ENCODE measurements at places on chromosomes 2 and 18. TPM values are rescaled to one million over a fixed set of nuclear protein-coding genes. Genes with fewer than 3 reads are reported as not detected.

Gene OXER1
- total RNA-seq, result 4.7 TPM

Gene DSC1
- total RNA-seq, result not detected

Gene LONRF2
- total RNA-seq, result 12.5 TPM

Gene MC2R
- not detected for total RNA-seq

Gene PLGLB2
- total RNA-seq, result not detected

Gene ORC2
- total RNA-seq, result 17.1 TPM

Gene LRRC30
- not detected for total RNA-seq

DNA sequence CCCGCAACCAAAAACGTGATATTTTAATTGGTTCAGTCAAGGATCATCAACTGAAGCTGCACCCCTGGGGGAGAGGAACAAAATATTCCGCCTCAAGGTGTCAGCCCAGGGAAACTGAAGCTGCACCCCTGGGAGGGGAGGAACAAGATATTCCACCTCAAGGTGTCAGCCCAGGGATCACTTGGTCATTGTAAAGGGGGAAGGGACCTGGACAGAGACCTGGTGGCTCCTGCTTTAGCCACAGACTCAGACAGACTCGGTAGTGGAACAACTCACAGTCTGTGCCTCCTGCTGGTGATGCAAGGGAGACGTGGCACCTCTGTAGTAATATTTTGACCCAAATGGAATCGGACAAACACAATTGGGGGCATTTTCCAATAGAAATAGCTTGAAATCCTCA lies 75.1 kb downstream of the GBX2 start:
- H3K4me3 ChIP-seq, result no peak overlapping the region
- no peak overlapping the region for H3K27ac ChIP-seq
- DNase-seq, result no peak
- H3K36me3 ChIP-seq, result no peaks in the 10 kb centered on the region
- H3K4me1 ChIP-seq, result no peaks in the 10 kb centered on the region

GRCh38 chr2:111657351-111657975 lies 226.5 kb downstream of the ANAPC1 start:
- peaks cover 11% of the 10 kb centered on the region for H3K4me1 ChIP-seq
- H3K36me3 ChIP-seq, result no peaks in the 10 kb centered on the region
- H3K27me3 ChIP-seq, result no peaks in the 10 kb centered on the region
- no peak overlapping the region for H3K27ac ChIP-seq
- DNase-seq, result no peak
- no peak overlapping the region for H3K4me3 ChIP-seq

DNA sequence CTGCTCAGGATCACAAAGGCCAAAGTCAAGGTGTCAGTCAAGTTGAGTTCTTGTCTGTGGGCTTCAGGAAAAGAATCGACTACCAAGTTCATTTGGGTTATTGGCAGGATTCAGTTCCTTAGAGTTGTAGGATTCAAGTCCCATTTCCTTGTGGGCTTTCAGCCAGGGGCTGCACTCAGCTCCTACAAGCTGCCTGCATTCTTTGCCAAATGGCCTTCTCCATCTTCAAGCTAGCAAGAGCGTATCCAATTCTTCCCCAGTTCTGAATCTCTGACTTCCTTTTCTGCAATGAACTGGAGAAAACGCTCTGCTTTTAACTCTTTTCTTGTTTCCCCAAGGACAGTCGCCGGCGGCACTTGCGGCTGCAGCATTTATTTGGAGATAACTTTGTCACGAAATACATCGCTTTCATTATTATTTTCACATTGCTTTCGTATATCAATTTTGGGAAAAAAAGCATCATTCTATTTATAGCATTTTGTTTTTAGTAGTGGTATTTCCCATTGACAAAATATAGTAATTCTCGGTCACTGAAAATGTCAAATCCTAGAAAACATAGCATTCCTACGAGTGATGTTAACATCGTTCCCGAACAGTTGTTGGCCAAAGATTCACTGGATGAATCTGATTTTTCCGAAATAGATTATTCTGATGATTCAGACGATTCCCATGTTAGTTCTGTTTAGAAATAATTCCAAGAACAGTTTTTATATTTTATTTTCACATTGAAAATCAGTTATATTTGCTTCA lies 59.6 kb upstream of the SERPINE2 start:
- H3K27ac ChIP-seq, result no peak overlapping the region
- no peak for DNase-seq
- no peaks in the 10 kb centered on the region for H3K4me1 ChIP-seq

- no peaks in the 10 kb centered on the region for H3K4me1 ChIP-seq
- H3K36me3 ChIP-seq, result no peaks in the 10 kb centered on the region
- H3K27ac ChIP-seq, result no peak overlapping the region
- DNase-seq, result no peak
- H3K27me3 ChIP-seq, result no peaks in the 10 kb centered on the region
Observed at GRCh38 chr2:239470151-239470900, 69.5 kb upstream of the HDAC4 start.

DNA sequence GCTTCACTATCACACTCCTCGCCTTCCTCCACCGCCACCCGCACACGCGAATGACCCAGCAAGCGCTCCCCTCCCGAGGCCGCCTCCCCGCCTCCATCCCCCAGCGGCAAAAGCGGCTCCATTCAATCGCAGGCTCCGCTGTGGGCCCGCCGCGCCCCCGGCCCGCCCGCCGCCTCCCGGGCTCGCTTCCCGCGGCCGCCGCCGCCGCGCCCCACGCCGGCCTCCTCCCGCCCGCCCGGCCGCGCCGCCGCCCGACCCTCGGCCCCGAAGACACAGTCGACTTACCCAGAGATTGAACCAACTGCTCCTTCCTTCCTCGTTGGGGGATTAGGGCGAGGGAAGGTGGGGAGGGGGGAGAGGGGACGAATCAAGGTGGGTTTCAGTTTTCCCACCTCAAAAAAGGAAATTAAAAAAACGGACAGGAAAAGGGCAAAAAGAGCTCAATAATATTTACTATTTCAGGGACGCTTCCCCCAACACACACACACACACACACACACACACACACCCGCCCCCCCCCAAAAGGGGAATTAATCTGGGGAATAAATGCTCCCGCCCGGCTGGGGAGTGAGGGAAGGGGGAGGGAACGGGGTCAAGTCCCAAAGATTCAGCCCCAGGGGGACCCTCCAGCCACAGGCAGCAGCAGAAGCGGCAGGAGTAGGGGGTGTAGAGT lies 743 bp downstream of the XPO1 start:
- peak overlapping the region; percentile 85 for H3K4me3 ChIP-seq
- H3K27me3 ChIP-seq, result no peaks in the 10 kb centered on the region
- peaks cover 31% of the 10 kb centered on the region for H3K4me1 ChIP-seq
- peak; percentile 51 for DNase-seq

GRCh38 chr18:73670524-73670923 lies 477.1 kb downstream of the FBXO15 start:
- no peaks in the 10 kb centered on the region for H3K36me3 ChIP-seq
- H3K27me3 ChIP-seq, result no peaks in the 10 kb centered on the region
- no peak for DNase-seq
- peaks cover 5% of the 10 kb centered on the region for H3K4me1 ChIP-seq
- H3K4me3 ChIP-seq, result no peak overlapping the region

- no peaks in the 10 kb centered on the region for H3K36me3 ChIP-seq
- no peak overlapping the region for H3K27ac ChIP-seq
- peaks cover 54% of the 10 kb centered on the region for H3K4me1 ChIP-seq
- H3K4me3 ChIP-seq, result no peak overlapping the region
Observed at GRCh38 chr2:105801961-105802360, 57.2 kb downstream of the NCK2 start.

GRCh38 chr18:51195451-51196117 lies 1.9 kb downstream of the MEX3C start:
- peak; percentile 43 for DNase-seq
- peak overlapping the region; percentile 86 for H3K4me3 ChIP-seq
- H3K4me1 ChIP-seq, result peaks cover 44% of the 10 kb centered on the region
- H3K27ac ChIP-seq, result peak overlapping the region; percentile 95
- no peaks in the 10 kb centered on the region for H3K36me3 ChIP-seq
- H3K27me3 ChIP-seq, result no peaks in the 10 kb centered on the region

DNA sequence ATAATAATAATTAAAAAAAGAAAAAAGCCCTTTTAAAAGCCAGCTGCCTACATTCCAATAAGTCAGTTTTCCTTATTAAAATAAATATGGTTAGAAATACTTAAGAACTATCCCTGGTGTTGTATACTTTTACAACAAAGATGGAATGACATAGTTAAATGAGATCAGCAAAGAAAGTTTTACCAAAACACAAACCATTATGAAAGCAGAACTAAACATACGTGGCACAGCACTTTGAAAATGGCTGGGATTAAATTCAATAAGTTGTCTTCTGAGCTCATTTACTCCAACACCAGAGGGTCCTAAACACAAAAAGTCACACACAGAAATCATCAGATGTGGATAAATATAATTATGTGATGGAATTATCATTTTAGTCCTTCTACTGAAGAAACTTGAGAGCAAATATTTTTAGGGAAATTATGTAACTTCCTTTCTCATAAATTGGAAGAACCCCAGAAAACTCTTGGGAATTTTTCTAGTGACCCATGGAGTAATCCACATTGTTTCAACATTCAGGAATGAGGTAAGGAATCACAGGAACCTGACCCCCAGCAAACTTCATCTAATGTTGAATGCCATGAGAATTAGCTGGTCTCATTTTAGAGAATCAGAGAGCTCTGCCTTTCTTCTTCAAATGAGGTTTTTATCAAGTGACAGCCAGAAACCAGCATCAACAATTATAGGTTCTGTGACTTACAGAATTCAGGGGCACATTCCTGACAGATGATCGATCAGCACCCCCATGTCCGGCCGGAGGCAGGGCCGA lies 11.5 kb upstream of the TMEM237 start:
- no peak for DNase-seq
- H3K36me3 ChIP-seq, result no peaks in the 10 kb centered on the region
- no peak overlapping the region for H3K27ac ChIP-seq
- no peaks in the 10 kb centered on the region for H3K4me1 ChIP-seq
- H3K27me3 ChIP-seq, result no peaks in the 10 kb centered on the region

DNA sequence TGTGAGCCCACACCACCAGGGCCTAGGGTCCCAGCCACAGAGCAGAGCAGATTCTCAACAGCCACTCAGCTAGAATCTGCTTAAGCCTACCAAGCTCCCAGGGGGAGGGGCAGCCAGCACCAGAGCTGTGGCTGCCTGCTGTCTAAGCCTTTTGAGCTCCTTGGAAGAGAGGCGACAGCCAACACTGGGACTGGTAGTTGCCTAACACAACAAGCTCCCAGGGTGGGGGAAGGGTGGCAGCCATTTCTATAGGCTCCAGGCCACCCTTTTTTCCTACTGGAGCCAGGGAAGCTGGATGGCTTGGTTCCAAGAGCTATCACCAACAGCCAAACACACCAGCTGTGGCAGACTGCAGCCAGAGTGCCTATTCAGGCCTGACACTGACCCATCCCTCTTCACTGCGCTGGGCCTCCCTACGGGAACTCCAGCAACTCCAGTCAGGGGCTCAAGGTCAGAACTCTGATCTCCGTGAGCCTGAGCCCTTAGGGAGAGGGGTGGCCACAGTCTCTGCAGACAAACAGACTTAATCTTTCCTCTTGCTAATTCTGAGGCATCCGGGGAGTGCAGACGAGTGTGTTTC lies 1824.3 kb upstream of the CELF4 start:
- no peaks in the 10 kb centered on the region for H3K36me3 ChIP-seq
- DNase-seq, result peak; percentile 10
- no peak overlapping the region for H3K27ac ChIP-seq
- H3K27me3 ChIP-seq, result no peaks in the 10 kb centered on the region
- H3K4me1 ChIP-seq, result no peaks in the 10 kb centered on the region

DNA sequence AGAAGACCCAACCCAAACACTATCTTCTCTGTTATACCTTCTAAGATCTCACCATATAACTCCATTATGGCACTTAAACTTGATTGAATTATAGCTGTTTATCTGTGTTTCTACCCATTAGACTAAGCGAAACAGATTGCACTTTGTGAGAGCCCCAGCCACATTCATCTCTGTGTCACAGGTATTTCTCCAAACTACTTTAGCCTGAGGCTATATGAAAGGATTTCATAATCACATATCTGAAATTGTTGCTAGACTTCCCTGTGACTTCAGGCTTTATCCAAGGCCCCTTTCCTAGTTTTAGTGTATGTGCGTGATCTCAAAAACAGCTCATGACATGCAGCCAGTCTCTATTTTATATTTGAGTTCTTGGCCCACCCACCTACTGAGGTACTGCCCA lies 745.0 kb upstream of the ACVR2A start:
- H3K36me3 ChIP-seq, result no peaks in the 10 kb centered on the region
- no peak overlapping the region for H3K4me3 ChIP-seq
- DNase-seq, result no peak

- DNase-seq, result peak; percentile 39
- no peak overlapping the region for H3K27ac ChIP-seq
- peak overlapping the region; percentile 30 for H3K4me3 ChIP-seq
- H3K4me1 ChIP-seq, result peaks cover 10% of the 10 kb centered on the region
Observed at GRCh38 chr2:197786010-197786877, 1.1 kb upstream of the BOLL start.

DNA sequence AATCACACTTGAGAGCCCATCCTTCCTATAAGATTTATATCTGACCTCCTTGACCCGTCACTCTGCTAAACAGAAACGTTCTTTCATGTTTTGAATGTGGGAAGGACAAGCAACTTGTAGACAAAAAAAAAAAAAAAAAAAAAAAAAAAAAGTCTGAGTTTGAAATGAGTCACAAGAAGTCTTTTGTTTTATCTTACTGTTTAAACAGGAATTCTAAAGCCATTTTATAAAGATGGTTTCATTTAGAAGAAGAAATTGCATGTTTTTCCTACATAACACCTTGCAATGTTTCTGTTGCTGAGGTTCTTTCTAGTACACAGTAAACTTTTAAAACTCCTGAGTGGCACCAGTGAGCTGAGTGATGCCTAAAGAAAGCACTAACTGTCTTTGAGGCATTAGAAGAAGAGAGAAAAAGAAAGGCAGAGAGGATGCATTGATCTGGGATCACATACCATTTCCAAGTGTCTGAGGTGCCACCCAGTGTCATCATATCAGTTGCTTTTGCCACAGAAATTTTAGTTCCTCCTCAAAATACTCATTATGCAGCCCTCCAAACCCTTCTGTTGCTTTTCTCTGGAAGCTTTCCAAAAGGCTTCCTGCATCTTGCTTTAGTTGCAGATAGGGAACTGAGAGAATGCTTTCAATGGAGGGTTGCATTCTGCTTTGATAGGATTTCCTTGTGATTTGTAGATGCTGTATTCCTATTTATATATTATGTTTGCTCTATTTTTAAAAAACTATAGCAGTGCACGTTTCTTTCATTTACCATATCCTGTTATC lies 69.1 kb downstream of the ACVR2A start:
- H3K27ac ChIP-seq, result no peak overlapping the region
- no peak overlapping the region for H3K4me3 ChIP-seq
- DNase-seq, result peak; percentile 5
- H3K27me3 ChIP-seq, result no peaks in the 10 kb centered on the region
- H3K36me3 ChIP-seq, result no peaks in the 10 kb centered on the region
- peaks cover 9% of the 10 kb centered on the region for H3K4me1 ChIP-seq

- H3K36me3 ChIP-seq, result no peaks in the 10 kb centered on the region
- no peak overlapping the region for H3K27ac ChIP-seq
- H3K4me1 ChIP-seq, result no peaks in the 10 kb centered on the region
- no peak overlapping the region for H3K4me3 ChIP-seq
Observed at GRCh38 chr2:212109217-212109616, 429.4 kb downstream of the ERBB4 start.

Data from body of pancreas (tissue), 4 donors.